ENCODE measurements at places on chromosomes 12 and 14. TPM values are rescaled to one million over a fixed set of nuclear protein-coding genes. Genes with fewer than 3 reads are reported as not detected.

GRCh38 chr12:38825006-38825405 lies 80.4 kb downstream of the CPNE8 start:
- no peak overlapping the region for H3K27ac ChIP-seq
- no peaks in the 10 kb centered on the region for H3K27me3 ChIP-seq
- no peaks in the 10 kb centered on the region for H3K4me1 ChIP-seq
- H3K36me3 ChIP-seq = no peaks in the 10 kb centered on the region
- no peak for DNase-seq

- peaks cover 23% of the 10 kb centered on the region for H3K36me3 ChIP-seq
- no peak within 1 kb of the TSS for H3K4me3 ChIP-seq
- no peaks in the 10 kb centered on the region for H3K27me3 ChIP-seq
- peaks cover 11% of the 10 kb centered on the region for H3K4me1 ChIP-seq
These were observed at the start of gene GPD1 for GRCh38 chr12:50103767-50104321. GPD1 (plus strand) TSS chr12:50104008; CDS start chr12:50104051, 43 bp downstream.

DNA sequence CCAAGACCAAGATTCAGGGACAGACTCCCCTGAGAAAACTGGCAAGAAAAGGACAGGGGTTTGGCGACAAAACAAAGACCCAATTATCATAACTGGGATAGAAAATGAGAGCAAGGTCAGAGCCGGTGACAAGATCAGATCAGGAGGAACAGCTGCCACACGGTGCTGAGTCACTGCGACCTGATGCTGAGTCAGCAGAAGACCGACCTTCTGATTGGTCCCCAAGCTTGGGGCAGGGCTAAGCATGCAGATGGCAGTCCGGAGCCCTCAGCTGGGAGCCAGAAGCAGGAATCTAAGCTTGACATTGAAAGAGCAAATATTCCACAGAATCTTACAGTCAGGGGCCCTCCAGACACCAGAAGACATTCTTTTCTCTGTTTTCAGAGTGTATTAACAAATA lies 19.1 kb upstream of the ARMH4 start:
- H3K4me1 ChIP-seq = peaks cover 5% of the 10 kb centered on the region
- DNase-seq = peak; percentile 96
- H3K27ac ChIP-seq = peak overlapping the region; percentile 77
- H3K27me3 ChIP-seq = no peaks in the 10 kb centered on the region
- H3K4me3 ChIP-seq = peak overlapping the region; percentile 22

SMCO2 gene
- total RNA-seq = not detected

DNA sequence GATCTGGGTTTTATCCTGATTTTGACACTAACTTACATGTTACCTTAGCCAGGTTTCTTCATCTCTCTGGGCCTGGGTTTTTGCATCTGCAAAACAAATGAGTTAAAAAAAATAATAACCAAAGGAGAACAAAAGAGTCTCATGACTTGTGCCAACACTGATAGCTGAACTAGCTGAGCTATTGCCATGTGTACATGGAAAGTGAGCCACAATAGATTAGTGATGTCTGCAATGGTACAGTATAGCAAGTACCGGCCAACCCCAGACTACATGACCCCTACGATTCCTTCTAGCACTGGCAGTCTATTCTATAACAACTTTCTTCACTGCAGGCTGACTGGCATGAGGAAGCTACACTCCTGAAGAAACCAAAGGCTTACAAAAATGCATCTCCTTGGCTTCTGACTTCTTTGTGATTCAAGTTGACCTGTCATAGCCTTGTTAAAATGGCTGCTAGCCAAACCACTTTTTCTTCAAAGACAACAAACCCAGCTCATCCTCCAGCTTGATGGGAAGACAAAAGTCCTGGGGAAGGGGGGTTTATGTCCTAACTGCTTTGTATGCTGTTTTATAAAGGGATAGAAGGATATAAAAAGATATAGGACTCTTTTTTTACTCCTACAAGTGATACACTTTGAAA lies 123.7 kb downstream of the DAD1 start:
- H3K36me3 ChIP-seq = no peaks in the 10 kb centered on the region
- no peak for DNase-seq
- H3K4me3 ChIP-seq = no peak overlapping the region
- no peak overlapping the region for H3K27ac ChIP-seq
- H3K27me3 ChIP-seq = no peaks in the 10 kb centered on the region

DNA sequence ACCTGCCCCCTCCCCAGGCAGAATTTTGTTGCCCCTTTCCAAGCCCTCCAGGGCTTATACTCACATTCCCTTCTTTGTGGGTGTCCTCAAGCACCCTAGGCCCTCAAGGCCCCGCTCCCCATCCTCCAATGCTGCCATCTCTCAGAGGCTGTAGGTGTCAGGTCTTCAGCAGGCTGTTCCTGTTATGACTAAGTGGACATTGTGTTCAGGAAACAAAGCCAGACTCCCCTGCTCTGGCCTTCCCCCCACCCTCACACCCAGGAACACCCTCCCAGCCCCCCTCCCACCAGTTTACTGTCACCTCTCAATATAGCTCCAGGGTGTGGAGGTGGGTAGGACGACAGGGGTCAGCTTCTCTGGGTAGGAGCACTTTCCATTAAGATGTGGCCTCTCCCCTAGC lies 1.4 kb upstream of the MYH6 start:
- peaks cover 18% of the 10 kb centered on the region for H3K27me3 ChIP-seq
- DNase-seq = no peak
- H3K27ac ChIP-seq = no peak overlapping the region
- H3K4me3 ChIP-seq = no peak overlapping the region
- no peaks in the 10 kb centered on the region for H3K36me3 ChIP-seq
- peaks cover 3% of the 10 kb centered on the region for H3K4me1 ChIP-seq

DNA sequence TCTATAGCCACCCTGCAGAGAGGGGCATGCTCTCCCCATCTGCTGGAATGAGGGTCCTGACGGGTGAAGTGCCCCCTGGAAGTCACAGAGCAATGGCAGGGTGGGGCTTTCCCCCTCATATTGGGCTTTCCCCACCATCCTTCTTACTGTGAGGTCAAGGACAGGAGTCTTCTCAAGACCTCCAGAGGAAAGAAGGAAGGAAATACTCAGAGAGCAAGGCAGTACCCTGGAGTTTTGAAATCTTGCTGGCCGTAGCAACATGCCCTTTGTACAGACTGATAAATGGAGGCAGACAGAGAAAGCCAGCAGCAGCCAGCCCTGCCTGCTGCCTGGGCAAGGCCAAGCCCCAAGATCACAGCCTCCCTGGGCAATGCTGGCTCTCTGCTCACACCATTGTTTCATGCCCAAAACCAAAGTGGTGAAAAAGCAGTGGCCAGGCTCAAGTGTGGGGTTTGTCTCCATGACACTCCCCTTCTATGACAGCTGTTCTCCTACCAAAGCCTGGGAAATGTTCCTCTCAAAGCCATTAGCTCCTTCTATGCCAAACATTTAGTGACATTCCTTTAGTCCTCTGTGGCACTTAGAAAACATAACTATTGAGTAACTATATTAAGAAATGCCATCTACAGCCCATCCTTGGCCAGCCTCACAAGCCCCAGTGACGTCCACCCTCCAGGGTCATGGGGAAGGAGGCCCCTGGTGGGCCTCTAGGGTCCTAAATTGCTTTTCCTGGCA lies 13.2 kb upstream of the ITPK1 start:
- no peak overlapping the region for H3K27ac ChIP-seq
- no peaks in the 10 kb centered on the region for H3K36me3 ChIP-seq

DNA sequence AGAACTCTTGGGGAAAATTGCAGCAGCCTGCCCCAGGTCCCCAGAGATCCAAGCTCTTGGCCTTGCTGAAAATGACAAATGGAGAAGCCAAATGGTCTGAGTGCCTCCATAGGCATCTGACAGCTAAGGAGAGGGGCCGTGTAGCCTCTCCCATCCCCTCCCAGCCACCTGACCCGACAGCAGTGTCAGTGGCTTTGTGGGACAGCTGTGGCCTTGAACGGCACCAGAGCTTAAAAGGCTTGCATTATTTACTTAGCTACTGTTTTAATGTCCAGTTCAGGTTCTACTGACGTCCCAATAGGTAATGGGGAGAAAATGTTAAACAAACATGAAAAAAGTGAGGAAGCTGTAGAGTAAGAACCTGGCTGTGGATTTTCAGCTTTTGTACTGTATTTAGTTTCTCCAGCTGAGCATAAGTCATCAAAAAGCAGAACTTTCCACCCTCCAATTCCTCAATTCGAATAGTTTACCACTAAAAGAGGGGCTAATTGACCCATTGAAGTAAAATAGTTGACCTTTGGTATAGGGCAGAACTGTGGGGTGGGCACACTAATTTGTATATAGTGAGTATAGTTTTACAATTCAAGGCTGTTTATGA lies 50.0 kb downstream of the FOS start:
- peaks cover 12% of the 10 kb centered on the region for H3K27me3 ChIP-seq
- no peak overlapping the region for H3K27ac ChIP-seq
- no peak for DNase-seq
- no peaks in the 10 kb centered on the region for H3K36me3 ChIP-seq

GRCh38 chr12:14322403-14322802 lies 43.1 kb upstream of the ATF7IP start:
- DNase-seq = no peak
- no peaks in the 10 kb centered on the region for H3K27me3 ChIP-seq
- no peaks in the 10 kb centered on the region for H3K36me3 ChIP-seq
- 0 out of 2 replicates have a peak, but pooled peaks cover 5% of the 10 kb centered on the region for H3K4me1 ChIP-seq
- no peak overlapping the region for H3K27ac ChIP-seq

APOF gene
- total RNA-seq = not detected

DNA sequence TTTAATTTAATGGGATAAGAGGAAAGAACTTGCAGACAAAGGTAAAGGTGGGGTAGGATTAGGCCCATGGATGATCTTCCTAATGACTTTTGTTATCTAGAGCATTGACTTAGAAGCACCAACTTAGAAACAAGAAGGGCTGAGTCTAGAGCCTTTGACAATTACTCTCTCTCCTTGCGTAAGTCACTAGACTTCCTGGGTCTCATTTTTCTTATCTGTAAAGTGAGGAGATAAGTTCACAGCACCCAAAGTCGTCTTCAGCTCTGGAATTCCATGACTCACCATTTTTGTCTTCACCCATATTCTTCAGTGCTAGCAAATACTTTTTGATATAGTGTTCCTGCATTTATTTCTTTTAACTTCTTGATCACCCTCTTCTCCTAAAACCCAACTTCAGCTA lies 75.7 kb downstream of the SSPN start:
- H3K4me3 ChIP-seq = no peak overlapping the region
- H3K36me3 ChIP-seq = no peaks in the 10 kb centered on the region
- H3K4me1 ChIP-seq = peaks cover 48% of the 10 kb centered on the region
- H3K27ac ChIP-seq = no peak overlapping the region
- no peaks in the 10 kb centered on the region for H3K27me3 ChIP-seq

CD27 gene
- total RNA-seq = 0.15 TPM

RIMBP2 gene
- total RNA-seq = not detected

DNA sequence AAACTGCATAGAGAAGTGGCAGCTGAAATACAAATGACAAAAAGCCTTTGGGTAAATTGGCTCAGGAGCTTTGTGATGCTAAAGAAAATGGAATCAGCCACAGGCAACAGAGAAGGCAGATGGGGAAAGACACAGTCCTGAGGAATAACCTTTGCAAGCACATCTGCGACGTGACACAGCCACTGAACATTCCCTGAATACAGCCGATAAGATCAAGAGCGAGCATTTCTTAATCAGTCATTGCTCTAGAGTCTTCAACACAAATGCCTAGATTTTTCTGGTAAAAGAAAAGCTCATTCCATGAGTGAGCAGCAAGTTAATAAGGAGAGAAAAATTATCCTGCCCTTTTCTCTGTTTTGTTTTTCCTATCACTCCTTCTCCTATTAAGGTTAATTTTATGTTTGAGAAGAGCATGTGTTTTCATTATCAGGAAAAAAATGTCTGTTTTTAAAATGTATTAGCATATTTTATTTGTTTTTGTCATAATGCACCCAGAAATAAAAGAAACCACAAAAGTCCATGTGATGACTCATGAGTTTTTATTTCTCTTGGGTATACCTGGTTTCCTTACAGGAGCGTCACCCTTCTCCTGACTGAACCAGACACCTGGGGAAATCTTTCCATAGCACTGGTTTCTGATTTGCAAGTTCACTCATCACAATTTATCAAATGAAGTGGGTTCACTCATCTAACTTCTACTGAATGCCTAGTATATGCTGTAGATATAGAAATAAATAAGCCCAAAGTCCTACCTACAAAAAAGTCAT lies 45.4 kb upstream of the PCED1B start:
- no peaks in the 10 kb centered on the region for H3K36me3 ChIP-seq
- no peak for DNase-seq
- no peaks in the 10 kb centered on the region for H3K4me1 ChIP-seq
- no peak overlapping the region for H3K27ac ChIP-seq
- H3K4me3 ChIP-seq = no peak overlapping the region

ATP5F1B gene
- 698 TPM for total RNA-seq

- H3K27ac ChIP-seq = no peak overlapping the region
- no peak overlapping the region for H3K4me3 ChIP-seq
- DNase-seq = peak; percentile 61
- H3K27me3 ChIP-seq = no peaks in the 10 kb centered on the region
- peaks cover 25% of the 10 kb centered on the region for H3K36me3 ChIP-seq
These were observed 1.8 kb downstream of the COX6A1 start for GRCh38 chr12:120439646-120440247.

DNA sequence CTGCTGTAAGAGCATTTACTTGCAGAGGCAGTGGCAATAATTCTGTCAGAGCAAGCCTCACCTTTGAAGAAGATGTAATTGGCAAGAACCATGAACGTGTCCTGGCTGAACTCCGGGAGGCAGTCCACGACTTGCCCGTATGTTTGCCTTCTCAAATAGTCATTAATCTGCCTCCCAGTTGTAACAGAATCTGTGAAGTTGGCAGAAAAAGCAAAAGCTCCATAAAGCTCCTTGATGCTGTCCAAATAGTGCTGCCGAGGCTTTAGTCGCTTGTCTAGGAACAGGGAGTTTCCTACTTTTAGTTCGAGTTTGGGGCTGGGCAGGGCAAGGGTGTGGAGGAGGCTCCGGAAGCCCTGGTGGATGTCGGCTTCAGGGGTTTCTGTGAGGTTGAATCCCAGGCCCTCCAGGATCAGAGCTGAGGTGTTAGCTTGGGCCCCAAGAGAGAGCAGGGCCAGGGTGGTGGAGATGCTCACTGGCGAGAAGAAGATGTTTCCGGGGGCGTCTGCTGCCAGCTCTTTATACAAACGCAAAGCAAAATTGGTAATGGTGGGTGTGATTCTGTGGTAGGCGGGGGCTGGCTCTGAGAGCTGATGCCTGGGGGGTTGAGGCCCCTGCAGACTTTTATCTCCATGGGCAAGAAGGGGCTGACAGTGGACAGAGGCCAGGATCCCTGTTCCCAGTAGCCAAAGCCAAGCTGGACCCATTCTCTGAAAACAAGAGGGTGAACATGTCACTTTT lies 4.4 kb downstream of the SERPINA11 start:
- H3K27me3 ChIP-seq = 0 out of 2 replicates have a peak, but pooled peaks cover 6% of the 10 kb centered on the region
- no peaks in the 10 kb centered on the region for H3K36me3 ChIP-seq
- no peak for DNase-seq
- H3K4me3 ChIP-seq = no peak overlapping the region
- no peak overlapping the region for H3K27ac ChIP-seq

TMEM52B gene
- not detected for total RNA-seq

KCNH3 gene
- 0.12 TPM for total RNA-seq

GRCh38 chr12:7108796-7109571 lies at the start of gene C1RL:
C1RL (minus strand) TSS chr12:7109214; CDS start chr12:7109180, 34 bp downstream.
- peak within 1 kb of the TSS; percentile 54 for H3K27ac ChIP-seq
- H3K4me1 ChIP-seq = no peaks in the 10 kb centered on the region
- H3K36me3 ChIP-seq = no peaks in the 10 kb centered on the region
- H3K4me3 ChIP-seq = peak within 1 kb of the TSS; percentile 67
- no peaks in the 10 kb centered on the region for H3K27me3 ChIP-seq

- H3K4me3 ChIP-seq = no peak overlapping the region
- no peaks in the 10 kb centered on the region for H3K27me3 ChIP-seq
- peaks cover 6% of the 10 kb centered on the region for H3K4me1 ChIP-seq
- H3K36me3 ChIP-seq = no peaks in the 10 kb centered on the region
- no peak overlapping the region for H3K27ac ChIP-seq
These were observed 17.1 kb downstream of the LMO3 start for GRCh38 chr12:16588812-16589211.
